AG10803 (cell line): ENCODE measurements at places on chromosomes 3 and 15.

DNA sequence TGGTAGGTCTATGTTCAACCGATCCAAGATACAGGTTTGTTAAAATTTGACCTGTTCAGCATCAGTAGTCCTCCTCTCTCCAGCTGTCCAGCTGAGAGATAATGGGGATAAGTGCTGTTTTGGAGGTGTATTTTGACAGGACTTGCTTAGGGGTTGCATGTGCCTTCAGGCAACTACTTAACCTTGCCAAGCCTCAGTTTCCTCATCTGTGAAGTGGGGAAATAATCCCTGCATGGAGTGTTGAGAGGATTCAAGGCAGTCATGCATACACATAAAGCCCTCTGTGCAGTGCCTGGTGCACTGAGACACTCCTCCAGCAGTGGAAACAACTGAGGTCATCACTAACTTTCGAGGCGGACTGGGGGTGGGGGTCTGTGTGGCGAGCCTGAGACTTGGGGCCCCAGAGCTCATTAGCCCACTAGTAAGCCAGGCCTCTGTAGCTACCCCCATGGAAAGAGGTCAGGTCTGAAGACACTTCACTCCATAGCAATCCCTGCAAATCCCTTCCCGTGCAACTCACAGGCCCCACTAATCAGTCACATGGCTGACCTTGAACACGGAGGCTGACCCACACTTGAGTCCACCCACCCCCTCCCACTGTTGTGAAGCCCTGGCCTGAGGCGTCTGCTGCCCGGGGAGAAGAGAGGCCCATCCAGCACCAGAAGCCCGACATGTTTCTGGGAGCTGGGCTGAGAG is 25.9 kb upstream of the SLC6A6 start:
- DNase-seq = no peak

- no peak for DNase-seq
Measured at GRCh38 chr3:14861446-14862302, 42.9 kb downstream of the FGD5 start.

DNA sequence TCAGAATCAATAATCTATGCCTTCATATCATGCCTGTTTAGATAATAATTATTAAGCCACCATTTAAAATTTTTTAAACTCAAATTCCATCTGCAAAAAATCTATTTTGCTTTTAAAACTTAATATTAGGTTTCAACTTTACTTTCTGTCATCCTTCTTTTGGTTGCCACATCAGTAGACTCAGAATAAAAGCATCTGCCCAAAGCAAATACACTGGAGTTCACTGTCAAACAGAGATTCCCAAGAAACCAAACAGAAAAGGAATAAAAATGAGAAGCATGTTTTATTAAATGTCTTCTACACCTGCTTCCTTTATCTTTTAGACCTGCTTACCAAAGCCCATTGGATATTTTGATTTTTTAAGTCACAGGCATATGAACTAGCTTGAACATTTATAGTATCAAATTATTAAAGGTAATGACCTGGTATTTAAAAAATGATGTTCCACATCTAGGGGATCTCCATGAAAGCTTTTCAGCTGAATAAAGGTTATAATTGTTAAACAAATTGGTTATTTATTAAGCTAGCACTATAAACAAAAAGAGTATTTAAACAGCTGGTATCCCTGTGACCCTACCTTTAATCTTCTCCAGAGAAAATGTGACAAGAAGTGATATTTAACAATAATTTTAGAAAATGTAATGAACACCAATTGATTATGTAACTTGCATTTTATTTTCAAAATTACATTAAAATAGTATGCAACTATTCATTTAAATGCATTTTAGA is 62.5 kb downstream of the ALCAM start:
- DNase-seq = no peak

DNA sequence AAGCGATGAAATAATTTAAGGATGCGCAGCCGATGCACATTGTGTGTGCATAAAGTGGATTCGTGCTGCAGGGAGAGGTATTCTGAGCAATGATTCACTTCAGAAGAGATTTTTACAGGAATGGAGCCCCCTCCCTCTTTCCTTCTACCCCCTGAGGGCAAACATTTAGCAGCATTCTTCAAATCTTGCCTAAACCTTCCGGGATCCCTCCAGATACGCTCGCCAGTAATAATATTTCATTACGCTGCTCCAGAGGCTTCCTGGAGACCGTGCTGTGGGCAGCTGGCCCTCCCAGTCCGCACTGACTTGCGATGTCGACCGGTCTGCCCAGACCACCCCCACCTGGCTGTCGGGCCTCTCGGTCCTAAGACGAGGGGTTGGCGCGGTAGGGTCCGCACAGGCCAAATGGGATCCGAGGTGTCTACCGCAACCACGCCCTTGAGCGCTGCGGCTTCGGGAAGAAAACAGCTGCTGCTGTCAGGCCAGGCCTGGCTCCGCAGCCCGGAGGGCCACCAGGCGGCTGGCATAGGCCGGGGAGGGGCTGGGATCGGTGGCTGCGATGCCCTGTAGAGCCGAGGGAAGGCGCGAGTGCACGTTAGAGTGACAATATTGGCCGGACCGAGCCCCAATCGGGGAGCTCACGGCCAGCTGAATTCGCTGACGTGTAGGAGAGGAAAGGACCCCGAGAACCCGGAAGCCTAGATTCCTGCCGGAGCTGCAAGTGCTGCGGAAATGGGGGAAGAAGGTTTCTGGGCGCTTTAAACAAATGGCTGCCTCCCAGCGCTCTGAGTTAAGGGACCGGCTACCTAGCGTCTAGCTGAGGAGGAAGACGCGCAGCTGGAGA is 14.3 kb downstream of the ZIC4 start:
- peak; percentile 78 for DNase-seq

DNA sequence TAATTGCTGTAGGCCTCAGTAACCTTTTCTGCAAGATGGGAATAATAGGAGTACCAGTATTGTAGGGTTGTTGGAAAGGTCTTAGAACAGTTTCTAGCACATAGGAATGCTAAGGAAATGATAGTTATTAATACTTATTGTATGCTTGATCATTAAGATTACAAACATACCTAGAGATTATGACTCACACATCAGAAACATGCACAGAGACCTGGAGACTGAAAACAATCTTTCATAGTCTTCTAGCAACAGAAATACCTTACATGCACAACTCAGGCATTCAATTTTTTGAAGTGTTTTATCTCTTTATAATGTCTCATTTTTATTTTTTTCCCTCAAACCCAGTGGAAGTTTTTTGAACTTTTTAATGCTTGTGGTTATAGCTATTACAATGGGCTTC is 104.4 kb upstream of the ZBTB20 start:
- peak; percentile 15 for DNase-seq

DNA sequence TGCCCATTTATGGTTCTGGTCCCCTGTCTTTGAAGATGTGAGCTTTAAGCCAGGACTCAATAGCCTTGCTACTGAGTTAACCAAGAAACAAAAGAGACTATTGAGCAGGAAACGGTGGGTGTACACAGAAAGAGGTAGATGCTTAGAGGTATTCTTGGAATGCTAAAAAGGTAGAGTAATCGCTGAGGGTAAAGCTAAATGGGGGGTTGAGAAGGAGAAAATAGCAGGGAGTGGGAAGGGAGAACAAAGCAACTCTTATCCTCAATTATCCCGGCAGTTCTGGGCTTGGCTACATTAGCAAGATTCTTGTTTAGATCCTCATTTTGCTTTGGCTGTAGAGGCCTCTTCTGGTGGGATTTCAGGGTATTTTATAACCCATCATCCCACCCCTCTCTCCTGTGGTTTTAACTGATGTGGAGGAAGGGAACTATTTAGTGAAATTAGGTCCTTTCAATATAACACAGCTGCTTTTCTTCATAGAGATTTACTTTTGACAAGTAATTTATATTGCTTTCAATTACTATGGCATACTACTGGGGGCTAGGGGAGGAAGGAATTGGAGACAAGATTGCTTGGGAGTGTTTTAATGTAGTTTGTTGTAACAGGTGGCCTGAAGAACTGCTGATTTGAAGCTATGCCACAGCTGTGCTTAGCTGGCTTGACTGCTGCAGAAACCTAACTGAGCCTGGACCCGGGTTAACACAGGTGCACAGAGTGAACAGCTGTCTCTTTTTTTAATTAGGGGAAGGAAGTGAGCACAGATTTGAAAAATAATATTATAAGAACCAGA is 234.3 kb upstream of the CCDC54 start:
- DNase-seq = no peak

- DNase-seq = peak; percentile 64
Measured at GRCh38 chr3:12273045-12273695, 15.7 kb upstream of the PPARG start.
